ENCODE measurements at places on chromosomes 3 and 15.
A peak's percentile ranks its signal among the peaks of the same experiment; 100 is the strongest.

- no peaks in the 10 kb centered on the region for H3K36me3 ChIP-seq
- peak within 1 kb of the TSS; percentile 29 for H3K4me3 ChIP-seq
- no peaks in the 10 kb centered on the region for H3K27me3 ChIP-seq
- peak within 1 kb of the TSS; percentile 23 for H3K27ac ChIP-seq
- peaks cover 35% of the 10 kb centered on the region for H3K4me1 ChIP-seq
- peak; percentile 84 for DNase-seq
Measured at GRCh38 chr3:49903451-49904424, at the start of gene MST1R. Gene MST1R, minus strand, starts transcription at chr3:49903873. Its CDS starts 264 bp downstream, at chr3:49903609.

- DNase-seq: no peak
- H3K27me3 ChIP-seq: no peaks in the 10 kb centered on the region
- H3K4me1 ChIP-seq: no peaks in the 10 kb centered on the region
- H3K27ac ChIP-seq: no peak overlapping the region
- no peaks in the 10 kb centered on the region for H3K36me3 ChIP-seq
Measured at GRCh38 chr15:95549168-95549738, 781.2 kb upstream of the NR2F2 start.

DNA sequence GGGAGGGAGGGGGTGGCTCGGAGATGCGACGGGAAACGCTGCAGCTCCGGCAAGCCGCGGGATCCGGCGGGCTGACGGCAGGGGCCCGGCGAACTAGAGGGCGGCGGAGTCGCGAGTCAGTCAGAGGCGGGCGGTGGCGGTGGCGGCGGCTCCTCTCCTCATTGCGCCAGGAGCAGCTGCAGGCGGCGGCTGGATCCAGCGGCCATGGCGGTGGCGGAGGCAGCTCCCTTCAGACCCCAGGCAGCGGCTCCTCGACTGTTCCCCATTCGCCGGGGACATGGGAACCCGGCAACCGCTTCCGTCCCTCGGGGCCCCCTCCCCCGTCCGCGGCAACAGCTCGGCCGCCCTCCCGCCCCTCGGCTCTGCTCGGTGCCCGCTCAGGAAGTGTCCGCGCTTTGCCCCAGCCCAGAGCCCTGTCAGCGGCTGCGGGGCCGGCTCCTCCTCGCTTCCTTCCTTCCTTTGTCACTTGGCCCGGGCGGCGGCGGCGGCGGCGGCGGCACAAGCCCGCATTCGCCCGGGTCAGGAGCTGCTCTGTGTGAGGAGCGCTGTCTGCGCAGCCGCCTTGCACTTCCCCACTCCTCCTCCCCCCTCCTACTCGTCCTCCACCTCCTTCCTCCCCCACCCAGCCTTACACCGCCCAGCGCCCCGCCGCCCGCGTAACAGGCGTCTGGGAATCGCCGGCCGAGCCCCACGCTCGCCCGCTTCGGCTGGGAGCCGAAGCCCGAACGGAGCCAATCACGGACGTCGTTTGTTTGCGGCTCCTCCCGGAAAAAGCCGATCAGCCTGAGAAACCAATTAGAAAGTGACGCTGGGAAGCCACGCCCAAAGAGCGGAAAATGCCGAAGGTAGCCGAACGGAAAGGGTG, at the start of gene GSK3B:
Gene GSK3B, minus strand, starts transcription at position 537 of the 865 bp plus-strand sequence. CDS start 1,013 bp downstream, outside the sequence.
- no peaks in the 10 kb centered on the region for H3K36me3 ChIP-seq
- peaks cover 44% of the 10 kb centered on the region for H3K4me1 ChIP-seq
- peak; percentile 83 for DNase-seq
- H3K27me3 ChIP-seq: no peaks in the 10 kb centered on the region
- peak within 1 kb of the TSS; percentile 89 for H3K4me3 ChIP-seq

DNA sequence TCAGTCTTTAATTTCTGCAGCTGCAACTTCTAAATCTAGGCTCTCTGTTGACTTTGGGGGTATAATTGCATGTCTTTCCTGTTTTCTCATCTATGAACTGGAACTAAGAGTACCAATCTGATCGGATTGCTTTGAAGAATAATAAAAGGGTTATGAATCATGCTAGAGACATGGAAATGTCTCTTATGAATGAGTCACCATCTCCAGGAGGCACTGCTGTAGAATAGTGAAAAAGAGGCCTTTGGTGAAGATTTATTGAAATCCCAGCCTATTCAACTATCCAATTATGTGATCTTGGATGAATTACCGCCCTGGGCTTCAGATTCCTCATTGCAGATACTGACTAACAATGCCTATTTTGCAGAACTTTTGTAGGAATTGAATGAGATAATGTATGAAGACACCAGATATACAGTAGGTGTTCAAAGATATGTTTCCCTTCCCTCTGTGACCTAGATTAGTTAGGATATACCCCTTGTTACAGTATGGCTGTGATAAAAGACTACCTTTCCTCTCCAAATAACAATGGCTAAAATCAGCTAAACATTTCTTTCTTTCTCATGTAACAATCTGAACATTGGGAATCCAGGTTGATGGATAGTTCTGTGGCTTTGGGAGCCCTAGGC, 11.5 kb upstream of the CMTM8 start:
- H3K4me3 ChIP-seq: no peak overlapping the region
- H3K4me1 ChIP-seq: no peaks in the 10 kb centered on the region
- H3K36me3 ChIP-seq: no peaks in the 10 kb centered on the region
- no peak overlapping the region for H3K27ac ChIP-seq

GRCh38 chr3:66195347-66195783, 25.4 kb upstream of the SLC25A26 start:
- H3K27ac ChIP-seq: no peak overlapping the region
- no peaks in the 10 kb centered on the region for H3K36me3 ChIP-seq
- H3K4me1 ChIP-seq: no peaks in the 10 kb centered on the region
- no peak overlapping the region for H3K4me3 ChIP-seq

All from CD4-positive, alpha-beta memory T cell (primary cell).